ENCODE measurements at places on chromosomes 7 and 10.

- DNase-seq = no peak
These were observed 214.1 kb downstream of the ADK start for GRCh38 chr10:74365109-74365508.

DNA sequence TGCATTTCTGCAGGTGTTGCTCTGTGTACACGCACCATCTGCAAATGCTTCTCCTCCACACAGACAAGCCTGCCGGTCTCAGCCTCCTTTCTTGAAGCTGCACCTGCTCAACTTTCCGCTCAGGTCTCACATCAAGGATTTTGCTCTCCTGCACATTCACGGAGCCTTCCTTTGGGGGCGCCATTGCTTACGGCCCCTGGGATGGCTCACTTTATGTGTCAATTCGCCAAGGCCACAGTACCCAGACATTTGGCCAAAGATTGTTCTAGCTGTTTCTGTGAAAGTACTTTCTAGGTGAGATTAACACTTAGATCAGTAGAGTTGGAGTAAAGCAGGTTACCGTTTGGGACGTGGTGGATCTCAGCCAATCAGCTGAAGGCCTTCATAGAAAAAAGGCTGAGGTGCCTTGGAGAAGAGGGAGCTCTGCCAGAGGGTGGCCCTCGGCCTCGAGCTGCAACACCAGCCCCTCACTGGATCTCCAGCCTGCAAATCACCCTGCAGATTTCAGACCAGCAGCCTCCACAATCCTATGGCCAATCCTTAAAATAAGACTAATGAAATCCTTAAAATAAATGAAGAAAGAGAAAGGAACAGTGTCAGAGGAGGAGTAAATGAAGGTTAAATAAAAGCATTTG, 39.9 kb upstream of the PPP2R2D start:
- no peak for DNase-seq

DNA sequence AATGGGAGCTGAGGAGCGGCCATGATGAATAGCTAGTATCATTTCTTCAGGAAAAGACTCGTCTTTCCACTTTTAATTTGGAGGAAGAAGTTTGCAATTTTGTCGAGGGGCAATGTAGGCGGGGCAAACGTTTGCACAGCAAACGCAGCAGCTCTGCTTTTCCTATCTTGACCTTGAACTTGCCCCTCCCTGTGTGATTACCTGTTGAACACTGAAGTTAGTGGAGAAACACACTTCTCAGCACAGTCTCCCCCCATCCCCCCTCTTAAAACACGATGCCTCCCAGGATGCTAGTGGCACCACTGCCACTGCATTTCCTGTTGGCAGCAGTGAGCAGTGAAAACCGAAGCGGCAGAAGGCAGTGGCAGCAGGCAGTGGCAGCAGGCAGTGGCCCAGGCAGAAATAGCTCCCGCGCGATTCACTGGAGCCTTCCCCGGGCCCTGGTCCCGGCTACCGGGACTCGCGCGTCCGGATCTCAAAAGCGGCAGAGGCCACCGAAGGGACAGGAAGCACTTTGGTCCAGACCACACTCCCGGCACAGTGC, at the start of gene EPDR1:
Gene EPDR1 (plus strand): TSS at position 336 of the 544 bp plus-strand sequence. CDS start 300 bp downstream, outside the sequence.
- DNase-seq = peak; percentile 6

GRCh38 chr10:114603948-114604347, 54.1 kb downstream of the ABLIM1 start:
- DNase-seq = no peak

GRCh38 chr7:127683776-127684681, 32.0 kb downstream of the SND1 start:
- no peak for DNase-seq

- DNase-seq = no peak
These were observed 74.4 kb upstream of the PRLHR start for GRCh38 chr10:118669835-118670234.

- DNase-seq = peak; percentile 30
These were observed 3.8 kb downstream of the DEPP1 start for GRCh38 chr10:44974628-44975430.

GRCh38 chr10:97861924-97862323, 12.3 kb downstream of the GOLGA7B start:
- no peak for DNase-seq

- no peak for DNase-seq
These were observed 389.6 kb upstream of the PODXL start for GRCh38 chr7:131945957-131946544.

DNA sequence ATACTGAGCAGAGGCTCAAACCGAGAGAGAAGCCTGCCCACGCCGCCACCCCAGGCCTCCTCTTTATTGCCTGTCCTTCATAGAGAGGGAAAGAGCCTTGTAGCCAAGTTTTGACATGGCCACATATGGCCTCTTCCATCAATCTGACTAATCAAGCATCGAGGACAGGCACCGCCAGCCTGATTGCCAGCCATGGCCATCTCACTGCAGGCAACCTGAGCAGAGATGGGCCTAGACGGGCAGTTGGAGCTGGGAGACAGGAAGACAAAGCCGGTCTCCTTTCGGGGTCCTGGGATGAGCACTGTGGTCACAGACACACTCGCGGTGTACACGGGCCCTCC, 67.2 kb downstream of the EBF3 start:
- DNase-seq = no peak
